Stimulated activated CD8-positive, alpha-beta memory T cell treated with anti-CD3 and anti-CD28 coated beads, Interleukin-2, amount 100 ng/mL, for 1 hour (primary cell): ENCODE measurements at places on chromosomes 3 and 15.

- DNase-seq, result no peak
Observed at GRCh38 chr3:17032407-17033034, 147.8 kb downstream of the PLCL2 start.

DNA sequence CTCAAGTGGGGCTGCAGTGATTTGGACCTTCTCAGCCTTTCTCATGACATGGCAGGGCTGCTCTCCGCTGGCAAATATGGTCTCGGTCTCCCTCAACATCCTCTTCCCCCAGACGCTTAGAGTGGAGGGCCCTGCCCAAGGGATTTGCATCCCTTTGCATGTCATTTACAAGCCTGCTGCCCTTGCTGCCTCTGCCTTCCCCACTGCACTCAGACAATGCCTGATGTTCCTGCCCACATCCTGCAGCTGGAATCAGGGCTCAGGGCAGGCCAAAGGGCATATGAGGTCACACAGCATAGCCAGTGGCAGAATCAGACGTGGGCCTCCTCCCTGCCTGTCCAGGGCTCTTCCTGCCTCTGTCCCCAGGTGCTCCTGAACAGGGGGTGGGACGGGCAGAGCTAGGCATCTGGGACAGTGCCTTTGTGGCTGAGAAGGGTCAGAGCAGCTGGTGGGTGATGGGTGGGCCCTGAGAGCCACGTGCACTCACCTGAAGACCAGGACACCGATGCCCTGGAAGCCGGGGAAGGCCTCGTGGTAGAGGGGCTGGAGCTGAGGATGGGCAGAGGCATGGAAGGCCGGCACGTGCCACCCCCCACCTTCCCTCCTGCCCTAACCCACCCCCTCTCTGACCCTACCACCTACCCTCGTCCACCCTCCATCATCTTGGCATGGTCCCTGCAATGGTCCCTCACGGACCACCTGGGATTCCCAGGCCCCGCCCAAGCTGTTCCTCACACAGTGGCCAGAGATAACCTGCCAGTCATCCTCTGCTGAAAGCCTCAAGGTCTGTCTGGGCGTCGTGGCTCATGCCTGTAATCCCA is 27.4 kb upstream of the GOLGA6C start:
- DNase-seq, result no peak

DNA sequence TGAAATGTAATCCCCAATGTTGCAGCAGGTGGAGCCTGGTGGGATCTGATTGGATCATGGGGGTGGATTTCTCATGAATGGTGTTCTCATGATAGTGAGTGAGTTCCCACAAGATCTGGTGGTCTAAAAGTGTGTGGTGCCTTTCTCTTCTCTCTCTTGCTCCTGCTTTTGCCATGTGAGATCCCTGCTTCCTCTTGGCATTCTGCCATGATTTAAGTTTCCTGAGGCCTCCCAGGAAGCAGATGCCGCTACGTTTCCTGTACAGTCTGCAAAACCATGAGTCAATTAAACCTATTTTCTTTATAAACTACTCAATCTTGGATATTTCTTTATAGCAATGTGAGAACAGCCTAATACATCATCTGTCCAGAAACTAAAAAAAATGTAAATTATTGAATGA is 298.3 kb downstream of the MEX3B start:
- no peak for DNase-seq

GRCh38 chr3:37324850-37325321 is 150.5 kb upstream of the LRRFIP2 start:
- DNase-seq, result no peak

GRCh38 chr3:57757642-57758297 is 1.7 kb downstream of the SLMAP start:
- no peak for DNase-seq

- no peak for DNase-seq
Observed at GRCh38 chr3:15805756-15806266, 8.0 kb upstream of the ANKRD28 start.
